ENCODE measurements at places on chromosomes 11 and 22. TPM values are rescaled to one million over a fixed set of nuclear protein-coding genes. Genes with fewer than 3 reads are reported as not detected.

Gene OR4D5
- not detected for total RNA-seq

Gene OR52H1
- 0.30 TPM for total RNA-seq

Gene RGL4
- 4.9 TPM for total RNA-seq

Gene LAYN
- 15.8 TPM for total RNA-seq

Gene GVQW3
- 4.3 TPM for total RNA-seq

GRCh38 chr22:37226514-37226913, 14.2 kb upstream of the SSTR3 start:
- peaks cover 83% of the 10 kb centered on the region for H3K4me1 ChIP-seq
- peaks cover 89% of the 10 kb centered on the region for H3K36me3 ChIP-seq
- no peak for DNase-seq
- H3K27ac ChIP-seq, result peak overlapping the region; percentile 78
- no peaks in the 10 kb centered on the region for H3K27me3 ChIP-seq

DNA sequence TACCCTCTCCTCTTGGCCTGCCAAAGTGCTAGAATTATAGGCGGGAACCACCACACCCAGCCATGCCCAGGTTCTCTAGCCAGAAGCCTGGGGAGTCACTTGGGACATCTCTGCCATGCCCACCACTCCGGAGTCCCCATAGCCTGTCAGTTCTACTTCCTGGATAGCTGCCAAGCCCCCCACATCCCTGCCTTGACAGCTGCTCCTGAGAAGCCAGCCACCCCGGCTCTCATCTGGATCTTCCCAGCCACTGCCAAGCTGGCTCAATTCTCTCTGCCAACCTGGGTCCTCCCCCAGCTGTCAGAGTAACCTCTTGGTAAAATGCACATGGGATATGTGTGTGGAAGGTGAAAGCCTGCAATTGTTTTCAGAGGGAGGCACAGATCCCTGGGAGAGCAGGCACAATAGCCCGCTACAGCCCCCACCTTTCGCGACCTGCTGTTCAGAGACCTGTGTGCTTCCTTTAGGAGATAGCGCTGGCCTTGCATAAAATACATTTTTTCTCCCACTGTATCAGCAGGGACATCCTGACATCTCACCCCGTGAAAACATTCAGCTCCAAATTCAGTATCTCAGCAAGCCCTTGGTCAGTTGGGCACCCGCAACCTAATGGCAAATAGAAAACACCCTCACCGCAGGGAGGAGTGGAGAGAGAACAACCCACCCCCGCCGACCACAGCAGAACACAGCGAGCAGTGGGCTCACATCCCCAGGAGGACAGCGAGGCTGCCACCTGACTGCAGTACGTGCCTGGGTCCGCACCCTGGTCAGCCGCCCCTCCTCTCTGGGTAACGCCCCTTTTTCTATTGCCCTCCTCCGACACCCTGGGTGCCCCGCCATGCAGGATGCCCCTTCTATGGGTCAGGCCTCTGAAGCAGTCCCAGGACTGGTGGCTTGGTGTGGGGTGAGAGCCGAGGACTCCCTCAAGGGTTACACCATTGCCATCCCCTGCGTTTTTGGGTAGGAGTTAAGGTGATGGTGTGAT, 1342.2 kb downstream of the BRD1 start:
- H3K27ac ChIP-seq, result no peak overlapping the region
- no peak for DNase-seq
- H3K4me1 ChIP-seq, result no peaks in the 10 kb centered on the region
- peaks cover 21% of the 10 kb centered on the region for H3K27me3 ChIP-seq
- H3K36me3 ChIP-seq, result no peaks in the 10 kb centered on the region
- no peak overlapping the region for H3K4me3 ChIP-seq

- peaks cover 14% of the 10 kb centered on the region for H3K36me3 ChIP-seq
- H3K27me3 ChIP-seq, result peaks cover 4% of the 10 kb centered on the region
- no peak overlapping the region for H3K4me3 ChIP-seq
- peaks cover 22% of the 10 kb centered on the region for H3K4me1 ChIP-seq
Measured at GRCh38 chr11:94926698-94927237, 46.6 kb downstream of the CWC15 start.

GRCh38 chr22:19823191-19823901, 31.3 kb downstream of the GNB1L start:
- H3K27ac ChIP-seq, result no peak overlapping the region
- no peak for DNase-seq
- H3K27me3 ChIP-seq, result no peaks in the 10 kb centered on the region
- H3K36me3 ChIP-seq, result no peaks in the 10 kb centered on the region

DNA sequence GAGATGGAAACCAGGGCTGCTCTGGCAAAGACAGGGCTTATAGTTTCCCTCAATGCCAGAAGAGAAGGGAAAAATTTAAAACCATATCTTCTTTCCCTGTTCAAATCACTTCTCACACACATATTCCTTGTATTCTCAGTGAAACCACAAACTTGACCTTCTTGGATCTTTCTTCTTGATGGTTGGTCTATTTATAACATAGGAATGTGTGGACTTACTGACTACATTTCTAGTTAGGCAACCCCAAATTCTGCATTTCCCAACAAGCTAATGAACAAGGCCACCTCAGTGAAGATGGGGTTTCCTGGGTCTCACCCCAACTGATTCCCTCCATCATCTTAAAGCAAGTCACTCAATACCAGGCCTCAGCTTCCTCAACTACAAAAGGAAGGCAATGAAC, 3.8 kb upstream of the QSER1 start:
- no peak overlapping the region for H3K27ac ChIP-seq
- H3K27me3 ChIP-seq, result peaks cover 9% of the 10 kb centered on the region
- no peak overlapping the region for H3K4me3 ChIP-seq
- H3K4me1 ChIP-seq, result peaks cover 12% of the 10 kb centered on the region

GRCh38 chr22:50138041-50138440, 32.5 kb upstream of the PANX2 start:
- H3K27me3 ChIP-seq, result peaks cover 27% of the 10 kb centered on the region
- DNase-seq, result no peak
- H3K4me1 ChIP-seq, result no peaks in the 10 kb centered on the region
- no peaks in the 10 kb centered on the region for H3K36me3 ChIP-seq

DNA sequence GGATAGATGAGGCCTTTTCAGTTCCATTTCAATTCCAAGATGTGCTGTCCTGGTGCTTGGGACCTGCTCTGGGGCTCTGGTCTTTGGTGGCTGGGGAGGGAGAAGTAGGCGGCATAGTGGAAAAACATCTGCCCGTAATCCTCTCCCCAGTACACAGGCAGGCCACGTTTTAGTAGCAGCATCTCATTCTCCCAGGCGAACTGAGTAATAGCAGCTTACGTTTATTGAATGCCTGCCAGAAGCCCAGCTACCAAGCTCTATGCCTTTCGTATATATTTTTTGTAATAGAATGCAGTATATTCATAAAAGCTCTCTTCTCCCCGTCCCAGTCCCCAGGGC, 11.4 kb downstream of the ACO2 start:
- H3K36me3 ChIP-seq, result no peaks in the 10 kb centered on the region
- H3K4me1 ChIP-seq, result peaks cover 7% of the 10 kb centered on the region
- H3K27ac ChIP-seq, result no peak overlapping the region

- no peak for DNase-seq
- H3K27ac ChIP-seq, result no peak overlapping the region
- H3K27me3 ChIP-seq, result no peaks in the 10 kb centered on the region
- H3K36me3 ChIP-seq, result peaks cover 17% of the 10 kb centered on the region
Measured at GRCh38 chr22:44057401-44057987, 33.4 kb downstream of the PARVB start.

DNA sequence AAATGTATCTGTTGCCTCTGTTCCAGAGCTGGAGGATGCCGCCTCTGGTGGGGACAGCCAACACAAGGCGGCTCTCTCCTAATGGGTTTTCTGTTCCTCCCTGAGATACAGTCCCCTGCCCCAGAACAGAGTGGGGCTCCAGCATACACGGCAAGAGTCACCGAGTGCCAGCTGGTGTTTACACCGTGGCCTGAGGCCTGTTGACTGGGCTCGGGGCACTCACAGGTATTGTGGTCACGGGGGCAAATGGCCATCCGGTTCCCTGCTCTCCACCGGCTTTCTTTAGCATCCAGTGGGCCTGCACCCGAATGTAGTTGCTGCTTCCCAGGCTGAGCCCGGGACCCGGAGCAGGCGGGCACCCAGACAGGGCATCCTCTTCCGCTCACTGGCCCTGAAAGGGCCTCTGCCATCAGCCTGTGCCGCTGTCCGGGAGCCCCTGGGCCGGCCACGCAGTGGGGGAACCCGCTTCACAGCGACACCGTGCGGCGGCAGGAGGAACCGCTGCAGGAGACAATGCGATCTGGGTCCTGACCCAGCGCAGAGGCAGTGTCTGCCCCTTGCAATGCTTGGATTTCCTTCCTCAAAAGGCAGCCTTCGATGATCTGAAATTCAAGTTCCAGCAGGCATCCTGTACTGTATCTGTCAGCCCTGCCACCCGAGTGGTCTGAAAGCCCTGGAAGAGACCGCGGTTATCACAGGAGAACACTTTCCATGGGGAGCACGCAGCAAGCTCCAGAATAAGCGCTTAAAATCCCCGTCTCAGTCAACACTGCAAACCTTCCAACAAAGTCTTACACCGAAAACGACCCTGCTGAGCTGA, 859 bp upstream of the KRTAP5-5 start:
- no peak overlapping the region for H3K27ac ChIP-seq
- peaks cover 14% of the 10 kb centered on the region for H3K27me3 ChIP-seq
- no peaks in the 10 kb centered on the region for H3K4me1 ChIP-seq
- DNase-seq, result peak; percentile 44

- peak overlapping the region; percentile 42 for H3K27ac ChIP-seq
- H3K36me3 ChIP-seq, result no peaks in the 10 kb centered on the region
- H3K4me3 ChIP-seq, result peak overlapping the region; percentile 96
Measured at GRCh38 chr11:72750556-72751115, 1.6 kb downstream of the ARAP1 start.

DNA sequence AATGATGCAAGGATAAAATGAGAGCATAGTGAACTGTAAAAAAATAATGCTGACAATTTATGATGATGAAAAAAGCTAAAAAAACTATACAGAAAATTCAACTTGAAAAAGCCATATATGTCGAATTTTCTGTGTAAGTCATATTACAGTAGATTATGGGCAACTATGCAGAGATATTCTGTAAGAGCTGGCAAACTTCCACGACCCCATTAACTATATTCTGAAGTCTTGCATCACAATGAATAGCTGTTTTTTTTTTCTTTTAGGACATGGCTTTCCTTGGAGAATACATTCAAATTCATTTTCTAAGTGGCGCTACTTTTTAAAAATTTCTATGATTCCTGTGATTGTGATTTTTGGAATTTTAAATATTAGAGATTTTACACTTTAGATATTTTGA, 18.4 kb downstream of the PSMD13 start:
- no peak for DNase-seq
- H3K27me3 ChIP-seq, result peaks cover 7% of the 10 kb centered on the region
- no peak overlapping the region for H3K27ac ChIP-seq
- peaks cover 8% of the 10 kb centered on the region for H3K4me1 ChIP-seq

GRCh38 chr11:8426076-8426475, 162.4 kb upstream of the LMO1 start:
- no peak overlapping the region for H3K4me3 ChIP-seq
- H3K27ac ChIP-seq, result no peak overlapping the region
- no peaks in the 10 kb centered on the region for H3K4me1 ChIP-seq
- DNase-seq, result no peak
- no peaks in the 10 kb centered on the region for H3K36me3 ChIP-seq

DNA sequence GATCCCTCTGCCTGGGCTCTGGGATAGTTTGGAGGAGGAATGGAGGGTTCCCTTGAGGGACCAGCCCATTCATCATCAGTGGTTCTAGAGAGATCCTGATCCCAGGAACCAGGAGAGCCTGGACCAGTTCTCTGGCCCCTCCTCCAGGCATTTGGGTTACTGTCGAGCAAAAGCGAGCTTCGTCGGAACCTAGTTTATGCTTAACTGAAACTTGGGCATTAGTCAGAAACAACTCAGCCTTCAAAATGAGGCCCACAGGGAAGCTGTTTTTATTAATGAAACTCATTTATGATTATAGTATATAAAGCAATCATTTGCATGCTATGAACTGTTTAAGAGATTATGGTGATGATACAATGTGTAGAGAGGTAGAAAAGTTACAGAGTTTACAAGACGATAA, 61.4 kb downstream of the LIF start:
- H3K4me1 ChIP-seq, result peaks cover 85% of the 10 kb centered on the region
- peaks cover 10% of the 10 kb centered on the region for H3K36me3 ChIP-seq
- H3K27me3 ChIP-seq, result no peaks in the 10 kb centered on the region
- no peak for DNase-seq

DNA sequence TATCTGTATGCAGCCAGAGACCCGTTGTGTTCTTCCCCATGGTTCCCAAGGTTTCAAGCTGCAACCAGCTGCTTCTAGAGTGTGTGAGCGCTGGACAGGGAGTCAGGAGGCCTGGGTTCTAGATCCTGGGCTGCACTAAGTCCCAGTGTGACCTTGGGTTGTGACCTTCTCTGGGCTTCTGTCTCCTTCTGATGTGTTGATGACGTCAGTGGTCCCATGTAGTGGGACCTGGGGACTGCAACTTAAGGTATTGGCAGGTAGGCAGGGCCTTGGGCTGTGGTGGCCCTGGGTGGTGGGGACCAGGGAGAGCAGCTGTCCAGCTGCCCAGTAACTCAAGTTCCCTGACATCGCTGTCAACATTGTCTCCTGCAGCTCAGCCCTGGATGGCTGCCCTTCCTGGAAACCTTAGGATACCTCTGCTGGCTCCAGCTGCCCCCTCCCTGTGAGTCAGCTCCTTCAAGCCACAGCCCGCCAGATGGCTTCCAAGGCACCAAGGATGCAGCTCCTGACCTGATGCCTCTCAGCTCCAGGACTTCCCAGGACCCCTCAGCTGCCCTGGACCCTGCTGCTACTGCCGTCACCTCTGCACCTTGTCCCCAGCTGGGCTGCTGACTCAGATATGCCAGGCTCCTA, 1.3 kb upstream of the PVALB start:
- H3K27me3 ChIP-seq, result peaks cover 57% of the 10 kb centered on the region
- DNase-seq, result no peak
- no peaks in the 10 kb centered on the region for H3K4me1 ChIP-seq
- H3K27ac ChIP-seq, result no peak overlapping the region
- H3K4me3 ChIP-seq, result no peak overlapping the region

DNA sequence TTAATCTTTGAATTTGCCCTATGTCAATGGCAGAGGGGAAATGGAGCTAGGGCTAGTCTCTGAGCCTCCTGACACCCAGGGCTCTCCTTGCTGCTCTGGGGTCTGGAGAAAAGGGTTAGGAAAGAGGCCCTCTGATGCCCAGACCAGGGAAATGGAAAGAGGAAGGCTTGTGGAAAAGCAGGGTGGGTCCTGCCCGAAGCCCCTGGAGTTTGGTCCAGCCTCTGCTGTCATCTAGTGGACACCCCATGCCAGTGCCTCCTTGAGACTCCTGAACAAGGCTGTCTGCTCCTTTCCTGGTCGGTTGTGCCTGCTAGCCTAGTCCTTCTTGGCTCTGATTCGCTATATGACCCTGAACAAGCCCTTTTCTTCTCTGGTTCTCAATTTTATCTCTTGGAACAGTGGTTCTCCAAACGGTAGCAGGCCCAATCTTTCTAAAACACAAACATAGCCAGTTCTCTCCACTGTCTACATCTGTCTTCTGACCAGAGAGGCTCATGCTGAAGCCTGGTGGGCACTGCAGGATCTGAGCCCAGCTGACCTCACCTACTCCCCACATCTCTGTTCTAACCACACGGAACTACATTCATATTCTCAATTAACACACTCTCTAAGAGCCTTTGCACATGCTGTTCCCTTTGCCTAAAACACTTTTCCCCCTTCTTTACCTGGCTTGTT, 8.8 kb upstream of the PLA2G3 start:
- H3K27me3 ChIP-seq, result peaks cover 4% of the 10 kb centered on the region
- H3K4me1 ChIP-seq, result no peaks in the 10 kb centered on the region
- no peak overlapping the region for H3K4me3 ChIP-seq
- H3K27ac ChIP-seq, result no peak overlapping the region
